ENCODE measurements at places on chromosomes 2 and 18.

DNA sequence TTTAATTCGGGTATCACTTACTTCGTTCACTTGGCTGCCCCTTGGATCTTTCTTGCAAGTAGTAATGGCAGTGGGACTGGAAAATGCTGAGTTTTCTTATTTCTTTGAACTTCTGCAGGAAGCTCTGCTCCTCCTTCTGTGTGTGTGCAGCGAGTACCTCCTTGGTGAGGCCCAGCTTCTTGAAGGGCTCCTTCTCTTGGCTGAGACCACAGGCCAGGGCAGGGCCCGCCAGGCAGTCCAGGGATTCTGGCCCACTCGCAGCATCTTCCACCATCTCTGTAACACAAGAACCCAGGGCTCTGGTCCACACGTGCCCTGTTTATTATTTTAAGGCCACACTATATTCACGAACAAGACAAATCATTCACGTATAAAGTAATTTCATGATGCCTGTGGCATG is 15.8 kb upstream of the HES6 start:
- no peak for DNase-seq

DNA sequence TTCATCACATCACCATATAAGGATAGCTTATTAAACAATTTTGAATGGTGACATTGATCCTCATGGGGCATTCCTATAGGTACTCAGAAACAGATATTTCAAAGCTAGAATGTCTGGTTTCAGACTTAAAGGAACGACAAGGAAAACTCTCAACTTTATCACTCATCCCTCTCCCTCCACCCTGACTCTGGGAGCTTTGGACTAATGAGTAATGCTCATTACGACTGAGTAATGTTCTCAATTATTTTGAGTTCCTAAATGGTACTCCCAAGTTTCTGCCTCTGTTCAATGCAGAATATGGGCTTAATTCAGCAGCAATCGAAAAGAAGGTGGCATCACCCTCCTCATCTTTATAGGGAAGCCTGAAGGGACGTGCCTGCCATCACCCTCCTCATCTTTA is 43.4 kb downstream of the RFX8 start:
- DNase-seq = no peak

DNA sequence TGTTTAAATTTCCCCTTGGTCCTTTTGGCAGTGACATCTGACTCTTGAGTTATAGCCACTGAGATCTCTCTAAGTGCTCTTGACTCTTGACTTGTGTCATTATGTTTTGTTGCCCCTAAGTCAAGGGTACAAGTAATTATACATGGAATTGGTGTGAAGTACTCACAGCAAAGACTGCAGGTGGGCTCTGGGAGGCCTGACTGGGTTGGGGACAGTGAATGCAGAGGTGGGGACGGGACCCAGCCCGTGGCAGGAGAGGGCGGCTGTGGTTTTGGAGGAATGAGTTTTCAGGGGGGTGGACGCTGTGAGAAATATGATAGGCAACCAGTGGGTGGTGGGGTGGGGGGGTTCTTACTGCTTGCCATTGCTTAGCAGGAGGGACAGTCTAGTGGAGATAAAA is 97.8 kb downstream of the NCK2 start:
- no peak for DNase-seq

GRCh38 chr2:127049927-127050802 is 56.8 kb downstream of the BIN1 start:
- peak; percentile 63 for DNase-seq

GRCh38 chr18:7954238-7954637 is 387.1 kb downstream of the PTPRM start:
- DNase-seq = no peak

DNA sequence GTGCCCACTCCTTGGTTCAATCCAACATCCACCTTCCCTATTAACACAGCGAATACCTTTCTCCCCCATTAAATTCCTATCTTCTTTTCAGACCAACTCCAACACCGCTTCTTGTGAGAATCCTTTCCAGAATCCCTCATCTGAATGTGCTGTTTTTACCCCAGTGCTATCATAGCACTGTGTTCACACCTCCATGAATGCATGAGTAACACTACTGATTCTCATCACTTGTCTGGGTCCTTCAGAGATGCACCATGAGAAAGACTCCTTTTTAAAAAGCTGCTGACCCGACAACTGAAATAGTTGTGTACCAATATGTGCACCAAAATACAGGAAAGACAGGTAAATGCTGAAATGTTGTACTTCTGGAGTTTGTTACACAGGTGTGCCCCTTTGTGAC is 18.8 kb downstream of the MGAT4A start:
- DNase-seq = no peak

GRCh38 chr2:126512026-126512425 is 143.9 kb upstream of the GYPC start:
- DNase-seq = no peak

GRCh38 chr2:152825834-152826233 is 107.4 kb downstream of the ARL6IP6 start:
- no peak for DNase-seq

DNA sequence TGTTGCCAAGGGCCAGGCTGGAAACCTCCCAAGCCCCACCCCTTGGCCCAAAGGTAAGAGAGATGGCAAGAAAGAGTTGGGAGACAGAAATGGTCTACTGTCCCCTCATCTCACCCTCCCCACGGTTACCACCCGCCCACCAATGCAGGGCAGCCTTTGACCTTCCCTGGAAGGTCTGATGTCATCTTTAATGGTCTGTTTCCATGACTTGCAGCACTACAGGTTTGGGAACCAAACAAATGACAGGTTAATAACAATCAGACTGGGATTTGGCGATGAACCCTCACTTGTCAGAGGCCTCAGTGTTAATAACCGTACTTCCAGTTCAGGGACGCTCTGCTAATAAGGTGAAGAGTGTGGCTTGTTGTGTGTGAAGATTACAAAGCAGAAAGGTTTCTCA is 70.4 kb downstream of the MRO start:
- DNase-seq = no peak
